ENCODE measurements at places on chromosomes 11 and 22.
A peak's percentile ranks its signal among the peaks of the same experiment; 100 is the strongest.

- no peaks in the 10 kb centered on the region for H3K27me3 ChIP-seq
- H3K4me3 ChIP-seq: no peak overlapping the region
- no peak for DNase-seq
- no peaks in the 10 kb centered on the region for H3K4me1 ChIP-seq
- H3K27ac ChIP-seq: no peak overlapping the region
Observed at GRCh38 chr11:46696212-46696558, 4.2 kb downstream of the ARHGAP1 start.

GRCh38 chr22:32075997-32076760 is 33.1 kb downstream of the SLC5A1 start:
- H3K4me3 ChIP-seq: no peak overlapping the region
- no peaks in the 10 kb centered on the region for H3K27me3 ChIP-seq
- H3K27ac ChIP-seq: no peak overlapping the region
- H3K4me1 ChIP-seq: no peaks in the 10 kb centered on the region

DNA sequence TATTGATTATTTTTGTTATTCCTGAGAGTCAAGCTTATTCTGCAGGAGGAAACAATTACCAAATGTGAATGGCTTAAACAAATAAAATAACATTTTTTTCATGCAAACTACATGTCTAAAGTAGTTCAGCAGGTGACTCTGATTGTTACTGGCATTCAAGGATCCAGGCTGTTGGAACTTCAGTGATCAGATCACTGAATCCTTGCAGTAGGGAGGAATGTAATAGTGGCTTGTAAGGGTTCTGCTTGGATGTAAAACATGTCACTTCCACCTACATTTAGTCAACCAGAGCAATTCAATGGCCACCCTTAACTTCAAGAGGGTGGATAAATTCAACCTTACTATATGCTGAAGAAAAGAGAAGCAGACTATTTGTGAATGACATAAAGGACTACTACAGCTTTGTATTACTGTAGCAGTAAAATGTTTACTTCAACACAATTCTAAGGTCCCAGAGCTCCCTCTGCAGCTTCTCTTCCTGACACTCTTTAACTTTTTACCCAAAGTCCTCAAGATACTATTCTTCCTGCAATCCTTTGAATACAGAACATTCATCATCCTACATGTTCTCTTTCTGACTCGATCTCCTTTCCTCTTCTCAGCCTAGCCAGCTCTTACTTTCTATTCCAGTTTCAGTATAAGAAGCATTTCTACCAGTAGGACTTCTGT is 284.0 kb downstream of the LRRC4C start:
- no peaks in the 10 kb centered on the region for H3K4me1 ChIP-seq
- H3K36me3 ChIP-seq: no peaks in the 10 kb centered on the region
- no peak overlapping the region for H3K4me3 ChIP-seq
- no peak overlapping the region for H3K27ac ChIP-seq
- no peaks in the 10 kb centered on the region for H3K27me3 ChIP-seq
- DNase-seq: no peak

DNA sequence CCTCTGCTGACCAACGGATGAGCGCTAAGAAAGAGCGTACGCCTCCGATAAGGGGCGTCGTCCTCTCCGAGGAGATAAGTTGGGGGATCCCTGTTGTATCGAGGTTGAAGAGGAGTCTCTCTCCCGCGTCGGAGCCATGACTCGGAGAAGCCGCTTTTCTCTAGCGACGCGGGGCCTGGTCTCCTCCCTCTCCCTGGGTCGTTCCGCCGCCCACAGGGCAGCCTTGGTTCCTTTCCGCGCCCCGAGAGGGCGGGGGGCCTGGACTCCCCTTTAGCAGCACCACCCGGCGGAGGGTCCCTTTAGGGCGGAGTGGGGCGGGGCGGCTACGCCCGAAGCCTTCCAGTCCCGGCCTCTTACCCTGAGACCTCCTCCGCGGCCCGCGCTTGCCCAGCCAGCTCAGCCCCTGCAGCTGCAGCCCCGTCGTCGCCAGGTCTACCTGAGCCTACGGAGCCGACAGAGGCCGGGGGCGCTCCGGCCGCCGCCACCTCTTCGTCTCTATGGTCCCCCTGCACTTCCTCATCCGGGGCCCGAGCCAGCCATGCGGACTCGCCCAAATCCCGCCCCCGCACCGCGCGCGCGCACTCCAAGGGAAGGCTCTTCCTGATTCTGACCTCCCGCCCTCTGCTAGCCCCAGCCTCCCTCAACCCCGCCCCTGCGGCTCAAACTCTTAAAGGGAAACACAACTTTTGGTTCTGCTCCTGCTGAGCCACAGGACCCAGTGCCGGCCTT is at the start of gene PRR14L:
Gene PRR14L, minus strand, starts transcription at position 497 of the 729 bp plus-strand sequence. CDS start 11,272 bp downstream, outside the sequence.
- peaks cover 16% of the 10 kb centered on the region for H3K4me1 ChIP-seq
- no peaks in the 10 kb centered on the region for H3K27me3 ChIP-seq
- H3K27ac ChIP-seq: peak within 1 kb of the TSS; percentile 81
- peak; percentile 87 for DNase-seq

DNA sequence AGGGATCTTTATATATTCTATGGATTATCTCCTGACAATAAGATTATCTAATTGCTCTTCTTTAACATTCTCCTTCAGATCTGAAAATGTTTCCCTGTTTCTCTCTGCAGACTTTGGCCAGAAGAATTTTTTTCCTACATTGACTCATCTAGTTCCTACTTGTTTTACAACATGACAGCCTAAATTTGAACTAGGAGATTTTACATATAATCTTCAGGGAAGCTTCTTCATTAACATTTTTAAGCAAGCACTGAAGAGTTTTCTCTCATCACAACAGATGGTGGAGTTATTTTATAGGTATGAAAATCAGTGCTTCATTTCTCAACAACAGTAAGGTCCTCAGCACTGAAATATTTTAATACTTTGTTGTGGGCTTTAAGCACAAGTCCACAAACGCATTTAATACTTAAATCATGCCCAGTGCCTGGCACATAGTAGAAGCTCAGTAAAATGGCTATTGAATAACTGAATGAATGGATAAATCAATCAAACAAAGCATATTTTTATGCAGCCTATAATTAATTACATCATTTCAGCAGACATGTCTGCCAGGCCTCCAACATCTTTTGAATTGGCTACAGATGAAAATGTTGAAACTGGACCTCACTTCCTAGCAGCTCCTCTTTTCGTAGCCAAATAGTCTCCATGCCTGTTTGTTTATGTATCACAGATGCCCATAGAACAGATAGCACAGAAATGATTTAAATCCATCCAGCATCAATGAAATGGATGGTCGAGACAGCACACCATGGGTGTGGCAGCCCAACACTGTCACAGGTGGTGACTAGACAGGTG is 117.3 kb upstream of the POU2AF2 start:
- no peaks in the 10 kb centered on the region for H3K4me1 ChIP-seq
- DNase-seq: no peak
- no peak overlapping the region for H3K4me3 ChIP-seq
- H3K27ac ChIP-seq: no peak overlapping the region

DNA sequence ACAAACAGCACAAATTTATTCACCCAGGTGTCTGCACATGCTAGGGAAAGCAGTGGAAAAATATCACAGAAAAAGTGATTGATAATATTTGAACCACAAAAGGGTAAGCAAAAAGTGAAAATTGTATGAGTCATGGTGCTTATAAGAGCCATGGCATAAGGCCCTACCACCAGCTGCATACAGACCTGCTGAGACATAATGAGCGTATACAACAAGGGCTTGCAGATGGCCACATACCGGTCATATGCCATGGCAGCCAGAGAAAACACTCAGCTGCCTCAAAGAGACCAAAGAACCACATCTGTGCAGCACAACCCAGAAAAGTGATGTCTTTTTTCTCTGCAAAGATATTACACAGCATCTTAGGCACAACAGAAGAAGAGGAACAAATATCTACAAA is 71.4 kb upstream of the OR9G4 start:
- H3K4me3 ChIP-seq: no peak overlapping the region
- no peak for DNase-seq
- no peaks in the 10 kb centered on the region for H3K27me3 ChIP-seq
- H3K4me1 ChIP-seq: no peaks in the 10 kb centered on the region
